ENCODE measurements at places on chromosomes 1 and 21.

DNA sequence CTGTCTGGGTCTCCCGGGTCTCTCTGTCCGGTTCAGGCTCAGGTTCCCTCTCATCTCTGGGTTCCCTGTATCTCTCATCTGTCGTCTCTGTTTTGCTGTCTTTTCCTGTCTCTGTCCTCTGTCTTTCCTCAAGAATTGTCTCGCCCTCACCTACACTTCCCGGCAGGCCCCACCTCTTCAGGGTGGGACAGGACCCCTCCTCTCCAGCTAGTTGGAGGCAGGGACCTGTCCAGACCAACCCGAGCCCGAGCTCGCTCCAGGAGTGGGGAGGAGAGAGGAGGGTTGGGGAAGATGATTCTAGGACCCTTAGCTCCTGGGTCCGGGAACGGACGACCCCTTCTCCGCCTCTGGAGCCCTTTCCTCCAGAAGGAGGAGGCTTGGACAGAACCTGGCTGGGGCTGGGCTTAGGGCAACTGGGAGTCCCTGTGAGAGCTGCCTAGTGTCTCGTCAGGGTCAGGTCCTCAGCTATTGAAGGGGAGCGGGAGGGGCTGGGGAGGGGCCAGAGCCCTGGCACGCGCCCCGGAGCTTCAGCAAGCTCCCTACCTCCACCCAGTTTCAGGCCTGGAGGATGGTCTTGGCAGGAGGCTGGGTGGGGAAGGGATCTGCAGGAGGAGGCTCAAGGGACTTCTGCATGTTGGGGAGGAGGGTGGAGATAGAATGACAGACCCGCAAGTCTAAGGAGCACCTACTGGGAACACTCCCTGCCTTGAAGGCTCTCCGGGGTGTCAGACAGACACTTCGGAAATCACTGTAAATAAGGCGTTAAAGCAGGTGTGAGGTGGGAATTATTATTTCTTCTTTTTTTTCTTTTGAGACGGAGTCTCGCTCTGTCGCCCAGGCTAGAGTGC is 26.3 kb upstream of the EPB41 start:
- no peak for DNase-seq

GRCh38 chr1:245682638-245683628 is 528.1 kb downstream of the KIF26B start:
- no peak for DNase-seq

GRCh38 chr1:85406887-85407533 is 57.9 kb downstream of the DDAH1 start:
- no peak for DNase-seq

DNA sequence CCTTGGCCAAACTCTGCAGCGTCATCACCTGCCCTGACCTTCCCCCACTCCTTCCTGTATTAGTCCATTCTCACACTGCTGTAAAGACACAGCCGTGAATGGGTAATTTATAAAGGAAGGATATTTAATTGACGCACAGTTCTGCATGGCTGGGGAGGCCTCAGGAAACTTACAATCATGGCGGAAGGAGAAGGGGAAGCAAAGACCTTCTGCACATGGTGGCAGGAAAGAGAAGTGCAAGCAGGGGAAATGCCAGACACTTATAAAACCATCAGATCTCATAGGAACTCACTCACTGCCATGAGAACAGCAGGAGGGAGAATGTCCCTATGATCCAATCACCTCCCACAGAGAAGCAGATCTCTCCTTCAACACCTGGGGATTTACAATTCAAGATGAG is 408.5 kb downstream of the PTPRU start:
- no peak for DNase-seq

GRCh38 chr1:221439747-221440501 is 302.0 kb downstream of the DUSP10 start:
- DNase-seq, result no peak

DNA sequence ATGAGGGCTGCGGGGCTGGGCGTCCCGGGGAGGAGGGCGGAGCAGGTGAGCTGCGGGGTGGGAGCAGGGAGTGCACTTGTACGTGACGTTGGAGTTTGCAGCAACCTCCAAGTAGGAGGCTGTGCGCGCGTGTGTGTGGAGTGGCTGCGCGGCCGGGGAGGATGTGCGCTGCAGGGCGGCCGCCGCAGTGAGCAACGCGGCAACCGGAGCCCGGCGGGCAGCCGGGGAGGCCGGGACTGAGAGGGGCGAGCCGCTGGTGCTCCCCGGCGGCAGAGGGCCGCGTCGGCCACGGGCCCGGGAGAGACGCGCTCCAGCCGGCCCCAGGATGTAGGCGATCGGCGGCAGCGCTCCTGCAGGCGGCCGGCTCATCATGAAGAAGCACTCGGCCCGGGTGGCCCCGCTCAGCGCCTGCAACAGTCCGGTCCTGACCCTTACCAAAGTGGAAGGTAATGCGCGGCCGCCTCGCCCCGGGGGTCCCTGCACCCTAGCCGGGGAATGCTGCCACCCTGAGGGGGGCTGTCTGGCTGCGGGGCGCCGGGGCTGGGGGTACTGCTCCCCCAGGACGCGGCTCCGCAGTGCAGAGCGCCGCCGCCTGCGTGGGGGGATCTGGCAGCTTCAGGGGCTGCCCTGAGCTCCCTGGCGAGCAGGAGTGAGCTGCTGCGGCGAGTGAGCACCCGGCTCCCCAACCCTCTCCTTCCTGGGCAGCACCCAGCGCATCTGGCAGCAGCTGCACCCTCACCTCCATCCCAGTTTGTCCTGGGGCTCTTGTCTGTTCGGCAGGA is 158.9 kb upstream of the COA6 start:
- DNase-seq, result no peak

DNA sequence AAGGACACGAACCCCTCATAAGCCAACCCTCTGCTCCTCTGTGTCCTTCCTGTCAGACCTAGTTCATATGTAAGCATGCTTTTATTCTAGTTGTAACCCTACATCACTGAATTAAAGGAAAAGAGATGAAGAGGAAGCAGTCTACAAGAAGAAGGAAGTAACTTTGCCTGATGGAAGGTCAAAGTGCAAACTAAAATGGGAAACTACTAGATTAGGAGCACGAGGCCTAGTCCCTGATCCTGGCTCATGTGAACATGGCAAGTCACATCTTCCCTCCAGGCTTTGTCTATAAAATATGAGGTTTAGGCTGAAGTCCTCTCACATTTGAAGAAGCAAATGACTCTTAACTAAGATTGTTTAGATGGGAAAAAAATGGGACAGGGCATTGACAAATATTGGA is 13.2 kb downstream of the ZMYND12 start:
- DNase-seq, result no peak

- no peak for DNase-seq
Measured at GRCh38 chr1:238608144-238608543, 717.4 kb upstream of the ZP4 start.

DNA sequence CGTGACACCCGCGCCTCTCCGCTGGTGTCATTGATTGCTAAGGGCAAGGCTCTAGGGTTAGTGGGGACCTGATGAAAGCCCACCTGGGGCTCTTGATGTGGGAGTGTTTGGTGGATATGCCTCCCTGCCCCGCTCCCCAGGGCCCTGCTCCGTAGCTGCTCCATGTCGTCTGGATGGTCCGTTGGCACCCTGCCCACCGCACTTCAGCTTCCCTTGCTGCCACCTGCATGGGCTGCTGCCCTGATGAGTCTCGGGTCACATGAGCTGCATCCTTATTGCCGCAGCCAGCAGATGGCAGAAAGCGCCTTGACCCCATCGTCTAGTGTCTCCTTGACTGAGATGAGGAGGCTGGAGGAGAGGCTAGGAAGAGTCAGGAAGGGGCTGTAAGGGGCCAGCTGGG is 439.4 kb downstream of the CAMTA1 start:
- DNase-seq, result no peak

DNA sequence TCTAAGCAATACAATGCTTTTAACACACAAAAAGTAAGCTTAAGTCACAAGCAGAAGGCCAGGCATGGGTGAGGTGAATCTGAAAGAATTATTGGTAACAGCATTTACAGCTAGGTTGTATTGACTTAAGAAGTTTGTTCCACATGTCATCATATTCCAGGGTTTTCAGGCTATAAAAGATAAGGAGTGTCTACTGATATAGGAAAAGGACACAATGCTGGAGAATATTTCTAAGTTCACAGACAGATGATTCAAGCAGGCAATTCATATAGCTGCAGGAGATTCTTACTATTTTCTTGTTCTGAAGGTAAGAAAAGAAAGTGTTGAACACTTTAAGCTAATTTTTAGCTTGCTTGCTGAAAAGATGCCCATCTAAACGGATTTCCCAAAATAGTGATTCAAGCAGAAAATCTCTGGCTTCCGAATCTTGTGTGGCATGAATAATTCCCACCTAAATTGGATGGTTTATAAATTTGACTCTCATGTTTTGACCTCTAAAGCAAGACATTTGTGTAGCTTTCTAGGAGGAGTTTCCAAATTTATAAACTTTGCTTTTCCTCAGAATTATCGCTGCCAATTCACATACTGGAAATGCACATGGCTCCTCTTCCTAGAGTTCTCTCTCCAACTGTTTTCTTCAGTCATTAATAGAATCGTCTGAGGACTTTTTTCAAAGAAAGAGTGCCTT is 95.6 kb upstream of the LBR start:
- no peak for DNase-seq

GRCh38 chr1:6243993-6244392 is at the start of gene HES3:
TSS of gene HES3 (plus strand) at chr1:6244179. CDS start at chr1:6244366, 187 bp downstream.
- no peak for DNase-seq

GRCh38 chr1:87115317-87115890 is 201.0 kb downstream of the HS2ST1 start:
- DNase-seq, result no peak

DNA sequence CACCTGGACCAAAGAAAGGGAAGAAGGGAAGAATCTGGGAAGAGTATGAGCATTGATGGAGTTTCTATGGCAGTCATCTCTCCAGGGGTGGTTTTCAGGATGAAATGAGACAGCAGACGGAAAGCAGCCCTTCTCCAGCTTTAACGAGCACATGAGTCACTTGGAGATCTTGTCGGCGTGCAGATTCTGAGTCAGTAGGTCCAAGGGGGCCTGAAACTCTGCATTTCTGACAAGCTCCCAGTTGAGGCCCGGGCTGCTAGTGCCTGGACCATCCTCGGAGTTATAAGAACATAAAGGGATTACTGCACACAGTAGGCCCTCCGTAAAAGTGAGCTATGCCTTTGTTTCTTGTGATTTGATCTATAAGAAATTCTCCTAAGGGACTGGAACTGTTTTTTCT is 17.6 kb downstream of the HSPG2 start:
- no peak for DNase-seq

- no peak for DNase-seq
Measured at GRCh38 chr21:27812279-27812678, 845.4 kb upstream of the ADAMTS5 start.

DNA sequence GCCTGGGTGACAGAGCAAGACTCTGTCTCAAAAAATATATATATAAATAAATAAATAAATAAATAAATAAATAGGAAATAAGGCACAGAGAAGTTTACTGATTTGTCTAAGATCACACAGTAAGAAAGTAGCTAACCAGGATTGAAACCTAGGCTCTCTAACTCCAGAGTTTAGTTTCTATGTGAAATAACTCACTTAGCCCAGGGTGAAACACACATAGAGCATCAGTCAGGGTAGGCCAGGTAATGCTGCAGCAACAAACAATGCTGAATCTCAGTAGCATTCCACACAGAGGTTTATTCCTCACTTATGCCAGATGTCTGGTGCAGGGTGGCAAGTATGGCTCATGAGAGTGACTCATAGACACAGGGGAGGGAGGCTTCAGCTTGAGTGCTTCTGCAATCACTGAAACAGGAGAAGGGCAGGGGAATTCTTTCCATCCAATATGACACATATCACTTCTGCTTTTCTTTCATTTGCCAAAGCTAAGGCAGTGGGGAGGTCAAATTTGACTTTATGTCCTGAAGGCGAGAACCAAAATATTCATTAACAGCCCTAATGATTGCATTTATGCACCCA is 37.1 kb upstream of the KANK4 start:
- no peak for DNase-seq

Measured in stimulated activated CD8-positive, alpha-beta memory T cell treated with anti-CD3 and anti-CD28 coated beads, Interleukin-2, amount 100 ng/mL, for 1 hour (primary cell).